ENCODE measurements at places on chromosomes 5 and 9.

DNA sequence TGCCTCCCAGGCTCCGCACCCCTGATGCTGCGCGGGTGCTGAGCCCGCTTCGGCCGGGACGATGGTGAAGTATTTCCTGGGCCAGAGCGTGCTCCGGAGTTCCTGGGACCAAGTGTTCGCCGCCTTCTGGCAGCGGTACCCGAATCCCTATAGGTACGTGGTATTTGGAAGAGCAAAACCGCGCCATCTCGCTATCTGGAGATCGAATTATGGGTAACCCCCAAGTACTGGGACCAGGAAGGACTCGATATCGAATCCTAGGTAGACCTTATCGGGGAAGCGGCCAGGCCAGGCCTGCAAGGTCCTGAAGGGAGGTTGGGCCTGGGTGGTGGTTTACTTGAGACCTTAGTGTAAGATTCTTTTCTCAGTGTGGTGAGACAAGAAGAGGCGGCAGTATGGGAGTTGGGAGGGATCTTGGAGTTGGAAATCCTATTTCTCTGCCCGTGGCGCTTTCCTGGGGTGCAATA lies 359 bp downstream of the PRELID1 start:
- no peak for DNase-seq

DNA sequence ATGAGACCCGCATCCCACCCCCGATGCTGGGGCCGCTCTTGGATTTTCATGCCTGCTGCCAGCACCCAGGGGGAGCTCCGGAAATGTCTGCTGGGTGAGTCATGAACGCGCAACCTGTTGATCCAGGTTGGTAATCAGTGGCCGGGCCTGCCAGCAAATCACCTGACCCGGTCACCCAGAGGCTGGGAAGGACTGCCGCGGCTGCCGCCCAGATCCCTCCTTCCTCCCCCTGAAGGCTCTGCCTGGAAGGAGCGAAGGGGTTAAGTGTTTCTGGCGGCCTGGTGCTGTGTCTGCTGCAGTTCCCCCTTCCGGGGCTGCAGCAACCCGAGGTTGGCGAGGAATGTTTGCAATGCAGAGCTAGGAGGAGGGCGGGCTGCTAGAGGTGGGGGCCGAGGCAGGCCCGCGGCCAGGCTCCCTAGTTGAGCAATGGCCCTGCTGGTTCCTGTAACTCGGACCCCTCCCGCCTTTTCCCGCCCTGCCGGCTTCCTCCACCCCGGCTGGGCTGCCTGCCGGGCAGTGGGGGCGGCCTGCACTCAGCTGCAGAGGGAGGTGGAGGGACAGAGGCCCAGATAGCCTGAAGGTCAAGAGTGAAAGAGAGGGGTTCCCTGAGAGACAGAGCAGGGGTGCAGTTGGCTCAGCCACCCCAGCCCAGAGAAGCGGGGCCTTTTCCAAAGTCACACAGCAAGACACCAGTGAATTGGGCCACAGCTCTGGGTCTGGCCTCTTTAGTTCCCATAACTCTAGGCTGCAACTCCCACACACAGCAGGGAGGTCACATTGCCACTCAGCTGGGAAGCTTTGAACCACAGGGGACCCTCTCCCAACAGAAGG lies 156.3 kb upstream of the IER5L start:
- no peak for DNase-seq

DNA sequence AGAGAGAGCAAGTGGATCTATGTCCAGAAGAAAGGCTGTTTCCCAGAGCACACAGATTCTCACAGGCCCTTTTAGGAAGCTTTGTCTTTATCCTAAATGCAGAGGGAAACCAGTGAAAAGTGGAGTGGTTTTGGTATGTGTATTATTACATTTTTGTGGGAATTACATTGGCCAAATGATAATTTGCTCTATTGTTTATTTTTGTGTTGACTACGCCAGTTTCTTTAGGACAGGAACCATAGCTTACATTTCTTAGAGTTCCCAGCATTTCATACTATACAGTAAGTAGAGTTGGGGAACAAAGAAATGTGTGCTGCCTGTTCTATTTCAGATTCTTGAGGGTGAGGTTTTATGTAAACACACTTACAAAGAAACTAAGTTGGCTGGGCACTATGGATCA lies 29.4 kb upstream of the SPATA31D4 start:
- DNase-seq = no peak

GRCh38 chr9:69253057-69253456 lies 72.0 kb upstream of the ENTREP1 start:
- DNase-seq = no peak

DNA sequence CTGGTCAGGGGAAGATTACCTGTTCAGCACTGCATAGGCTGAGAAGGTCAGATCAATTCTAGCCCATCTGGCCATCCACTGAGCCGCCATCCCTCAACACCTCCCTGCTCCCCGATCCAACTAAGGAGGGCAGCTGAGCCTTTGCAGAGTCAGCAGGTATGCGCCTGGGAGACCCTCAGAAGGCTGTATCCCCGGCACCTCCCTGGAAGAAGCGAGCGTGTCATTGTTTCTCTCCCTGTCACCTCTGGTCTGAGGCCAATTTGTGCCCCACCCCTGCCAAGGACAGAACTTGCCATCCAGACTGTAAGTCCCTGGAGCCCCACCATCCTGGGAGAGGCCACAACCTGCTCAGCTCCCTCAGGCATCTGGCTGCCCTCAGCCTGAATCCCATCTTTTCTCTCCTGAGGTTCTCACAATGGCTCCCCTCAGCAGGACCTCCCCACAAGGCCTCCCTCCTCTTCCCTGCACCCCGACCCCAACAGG lies 2.6 kb downstream of the CLTB start:
- DNase-seq = no peak
